ENCODE measurements at places on chromosomes 3 and 15.

GRCh38 chr3:101850246-101851051 is 1.1 kb downstream of the NFKBIZ start:
- peak; percentile 55 for DNase-seq

- no peak for DNase-seq
Observed at GRCh38 chr3:23468203-23468602, 265.1 kb downstream of the UBE2E2 start.

DNA sequence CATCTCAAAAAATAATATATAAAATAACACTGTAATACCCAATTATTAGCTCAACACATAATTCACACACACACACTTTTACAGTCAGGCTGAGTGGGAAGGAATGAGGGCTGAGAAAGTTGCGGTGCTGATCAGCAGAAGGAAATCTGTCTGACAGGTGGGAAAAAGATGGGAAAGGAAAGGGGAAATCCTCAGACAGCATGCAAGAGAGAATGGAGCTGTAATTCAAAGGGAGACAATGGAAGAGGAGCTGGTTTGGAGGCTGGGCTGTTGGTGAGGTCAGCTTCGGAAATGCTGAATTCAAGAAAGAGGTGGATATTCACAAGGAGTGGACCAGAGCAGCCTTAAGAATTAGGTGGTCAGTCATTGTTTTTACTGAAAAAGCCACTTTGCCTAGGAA is 121.6 kb upstream of the LMOD3 start:
- no peak for DNase-seq

- no peak for DNase-seq
Observed at GRCh38 chr15:89333959-89334509, 590 bp downstream of the POLG start.

DNA sequence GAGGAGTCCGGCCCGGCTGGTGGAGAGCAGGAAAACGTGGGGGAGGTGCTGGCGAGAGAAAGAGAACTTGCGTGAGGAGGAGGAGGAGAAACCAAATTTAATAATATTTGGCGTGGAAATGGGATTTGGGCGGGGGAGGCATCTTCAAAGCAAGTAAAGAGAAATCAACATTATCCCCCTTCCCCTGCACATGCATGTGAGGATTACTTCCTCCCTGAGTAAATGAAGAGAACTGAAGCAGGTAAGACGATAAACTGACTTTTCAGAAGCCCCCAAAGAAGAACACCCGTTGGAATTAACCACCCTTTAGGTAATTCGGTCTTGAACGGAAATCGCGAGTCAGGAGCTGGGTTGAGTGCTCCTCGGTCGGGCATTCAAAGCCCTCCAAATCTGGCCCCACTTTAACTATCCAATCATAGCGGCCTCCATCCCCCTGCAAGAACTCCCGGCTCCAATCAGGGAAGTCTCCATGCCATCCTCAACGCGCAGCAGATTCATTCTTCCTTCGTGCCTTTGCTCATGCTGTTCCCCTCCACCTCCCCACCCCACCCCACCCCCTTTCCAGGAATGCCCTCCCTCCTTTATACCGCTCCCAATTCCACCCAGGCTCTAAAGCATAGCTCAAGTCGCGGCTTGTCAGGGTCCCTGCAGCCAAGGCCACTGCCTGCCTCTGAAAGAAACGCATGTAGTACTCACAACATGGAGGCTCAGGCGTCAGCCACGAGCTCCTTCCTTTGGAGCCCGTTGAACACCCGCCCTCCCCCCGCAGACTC is 545 bp upstream of the RFX7 start:
- peak; percentile 48 for DNase-seq

DNA sequence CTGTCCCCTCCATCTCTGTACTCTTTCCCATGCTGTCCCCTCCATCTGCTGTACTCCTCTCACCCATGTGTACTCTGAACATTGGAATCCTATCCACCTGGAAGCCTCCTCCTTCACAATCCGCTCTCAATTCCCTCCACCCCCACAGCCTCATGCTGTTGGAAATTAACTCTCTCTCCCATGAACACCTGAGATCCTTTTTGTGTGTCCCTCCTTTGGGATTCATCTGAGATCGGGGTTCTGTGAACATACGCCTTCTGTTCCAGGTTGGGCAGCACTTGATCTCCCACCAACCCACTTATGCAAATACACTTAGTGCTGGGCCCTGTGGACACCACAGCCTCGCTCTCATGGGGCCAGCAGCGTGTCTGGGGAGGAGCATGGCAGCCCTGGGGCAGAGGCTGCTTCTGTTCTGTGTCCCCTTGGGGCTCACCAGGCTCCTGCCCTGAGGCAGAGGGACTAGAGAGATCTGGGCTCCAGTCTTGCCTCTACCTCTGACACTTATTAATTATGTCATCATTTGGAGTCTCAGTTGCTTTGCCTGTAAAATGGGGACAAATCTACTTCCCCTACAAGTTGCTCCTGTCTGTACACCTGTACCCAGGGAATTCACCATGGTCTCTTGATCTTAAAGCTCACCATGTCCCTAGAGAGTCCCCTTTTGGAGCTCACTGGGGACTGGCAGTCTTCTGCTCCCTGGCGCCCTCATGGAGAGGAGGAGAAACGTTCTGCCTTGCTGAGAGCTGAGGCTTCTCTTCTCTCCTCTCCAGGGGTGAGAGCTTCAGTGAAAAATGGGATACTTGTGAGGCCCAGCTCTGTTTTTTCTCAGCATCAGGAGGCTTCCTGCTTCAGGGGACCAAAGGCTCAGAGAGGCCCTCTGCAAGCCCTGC is 42.7 kb downstream of the ITGA11 start:
- DNase-seq: no peak

DNA sequence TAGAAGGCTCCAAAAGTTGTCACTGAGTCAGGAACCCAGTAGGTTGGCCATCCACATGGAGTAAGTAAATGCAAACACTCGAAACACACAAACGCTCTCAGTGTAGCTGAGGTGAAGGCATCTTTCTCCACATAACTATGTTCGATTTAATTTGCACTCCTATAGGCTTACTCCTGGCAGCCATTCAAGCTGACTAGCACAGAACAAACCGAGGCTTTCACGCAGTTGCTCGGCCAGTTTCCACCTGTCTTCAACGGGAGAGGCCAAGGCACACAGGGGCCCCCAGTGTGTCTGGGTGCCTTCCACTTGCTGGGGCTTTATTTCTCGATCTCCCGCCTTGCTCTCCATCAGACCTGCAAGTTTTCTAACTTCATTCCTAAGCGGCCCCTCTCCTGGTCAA is 18.9 kb downstream of the RGMA start:
- no peak for DNase-seq

GRCh38 chr3:4633078-4634004 is 140.2 kb downstream of the ITPR1 start:
- peak; percentile 42 for DNase-seq

DNA sequence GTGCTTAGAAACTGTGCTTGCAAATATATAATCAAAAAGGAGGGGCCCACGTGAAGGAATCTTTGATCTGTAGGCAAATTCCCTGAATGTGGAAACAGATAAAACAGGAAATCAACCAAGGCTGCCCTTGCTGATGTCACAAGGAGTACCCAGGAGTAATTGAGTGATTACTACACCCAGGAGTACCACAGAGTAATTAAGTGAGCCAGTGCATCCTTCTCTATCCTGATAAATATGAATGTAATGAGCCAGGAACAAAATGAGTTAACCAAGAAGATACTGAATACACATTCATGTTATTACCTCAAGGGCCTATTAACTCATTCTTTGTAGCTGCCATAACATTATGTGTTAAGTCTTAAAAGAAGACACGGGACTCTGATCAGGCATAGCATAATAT is 87.3 kb upstream of the POU1F1 start:
- DNase-seq: no peak

- no peak for DNase-seq
Observed at GRCh38 chr3:115651599-115651998, 28.3 kb downstream of the GAP43 start.

GRCh38 chr3:23959135-23959900 is 14.2 kb downstream of the NR1D2 start:
- DNase-seq: no peak

DNA sequence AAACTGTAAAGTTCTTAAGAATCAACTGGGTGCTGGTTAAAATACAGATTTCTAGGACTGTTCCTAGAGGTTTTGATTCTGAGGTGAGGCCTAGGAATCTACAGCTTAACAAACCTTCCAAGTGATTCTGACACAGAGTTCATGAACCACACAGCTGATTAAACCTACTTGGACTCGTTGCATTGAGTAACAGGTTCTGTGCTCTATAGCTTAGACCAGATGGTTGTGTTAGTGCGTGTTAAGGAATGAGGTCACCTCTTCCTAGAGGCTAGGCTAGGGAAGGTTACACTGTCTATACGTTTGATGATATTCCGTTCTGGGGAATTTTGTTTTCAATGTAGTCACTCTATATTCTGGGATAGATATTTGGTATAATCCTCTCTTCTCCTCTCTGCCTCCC is 21.9 kb downstream of the EID1 start:
- no peak for DNase-seq

- DNase-seq: no peak
Observed at GRCh38 chr15:75994220-75994619, 18.0 kb downstream of the NRG4 start.

- no peak for DNase-seq
Observed at GRCh38 chr3:74332165-74332564, 282.3 kb downstream of the CNTN3 start.

DNA sequence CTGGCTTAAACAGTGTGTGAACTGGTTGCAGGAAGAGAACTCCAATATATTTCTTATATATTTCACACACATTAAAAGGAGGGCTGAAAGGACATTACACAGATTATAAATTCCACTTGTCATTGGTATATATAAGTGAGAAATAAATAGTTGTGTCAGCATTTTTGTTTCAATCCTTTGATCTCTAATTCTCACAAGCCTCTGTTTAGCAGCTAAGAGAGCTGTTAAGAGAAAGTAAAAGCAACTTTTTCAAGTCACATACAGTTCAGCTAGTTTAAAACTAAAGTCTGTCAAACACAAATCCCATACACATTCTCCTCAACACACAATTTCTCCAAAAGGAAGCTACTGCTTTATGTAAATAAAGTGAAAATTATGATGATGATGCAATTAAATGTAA is 70.5 kb upstream of the CCDC39 start:
- no peak for DNase-seq

All from right lung (tissue), 10 donors.